ENCODE measurements at places on chromosomes 5 and 9.

GRCh38 chr9:86983620-86984259 is 36.4 kb upstream of the GAS1 start:
- no peak for DNase-seq

GRCh38 chr9:37300620-37301019 is 121.9 kb upstream of the GRHPR start:
- DNase-seq: no peak

GRCh38 chr9:112550531-112550930 is 63.9 kb downstream of the KIAA1958 start:
- DNase-seq: no peak

DNA sequence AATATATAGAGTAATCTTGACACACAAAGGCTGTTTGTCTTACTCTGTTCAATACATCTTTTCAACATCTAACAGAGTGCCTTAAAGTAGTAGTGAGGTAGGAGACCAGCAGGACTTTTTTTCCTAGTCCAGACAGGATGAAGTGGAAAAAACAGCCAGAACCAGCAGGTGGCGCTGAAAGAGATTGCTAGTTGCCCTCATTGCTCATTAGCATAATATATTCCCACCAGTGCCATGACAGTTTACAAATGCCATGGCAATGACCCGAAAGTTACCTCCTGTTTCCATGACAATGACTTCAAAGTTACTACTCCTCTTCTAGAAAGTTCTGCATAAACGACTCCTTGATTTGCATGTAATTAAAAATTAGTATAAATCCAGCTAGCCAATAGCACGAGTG is 387.4 kb downstream of the ACTL7B start:
- no peak for DNase-seq

DNA sequence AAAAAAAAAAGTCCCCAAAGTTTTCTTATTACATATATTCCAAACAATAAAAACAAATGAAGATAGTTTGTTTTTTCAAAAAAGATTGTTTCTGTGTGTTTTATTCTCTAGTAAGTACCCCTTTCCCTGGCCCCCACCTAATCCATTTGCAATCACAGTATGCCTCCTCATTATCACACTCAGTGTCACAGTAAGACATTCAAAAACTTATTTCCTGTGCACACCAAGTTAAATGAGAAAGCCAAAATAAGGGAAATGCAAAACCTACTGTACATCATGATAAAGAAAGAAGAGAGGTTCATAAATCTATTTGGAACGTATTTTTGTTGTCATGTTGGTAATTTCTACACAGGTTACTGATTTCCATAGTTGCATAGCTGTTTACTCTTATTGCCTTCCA is 62.3 kb downstream of the ST8SIA4 start:
- no peak for DNase-seq

GRCh38 chr9:124790301-124790700 is 13.4 kb downstream of the OLFML2A start:
- no peak for DNase-seq

- no peak for DNase-seq
These were observed 41.6 kb downstream of the TARS1 start for GRCh38 chr5:33482335-33482734.

- no peak for DNase-seq
These were observed 1866.7 kb upstream of the C9orf72 start for GRCh38 chr9:29439961-29440360.

- DNase-seq: no peak
These were observed 137.1 kb downstream of the FGF1 start for GRCh38 chr5:142548739-142549275.

GRCh38 chr9:6955251-6955921 is 197.6 kb downstream of the KDM4C start:
- DNase-seq: no peak

DNA sequence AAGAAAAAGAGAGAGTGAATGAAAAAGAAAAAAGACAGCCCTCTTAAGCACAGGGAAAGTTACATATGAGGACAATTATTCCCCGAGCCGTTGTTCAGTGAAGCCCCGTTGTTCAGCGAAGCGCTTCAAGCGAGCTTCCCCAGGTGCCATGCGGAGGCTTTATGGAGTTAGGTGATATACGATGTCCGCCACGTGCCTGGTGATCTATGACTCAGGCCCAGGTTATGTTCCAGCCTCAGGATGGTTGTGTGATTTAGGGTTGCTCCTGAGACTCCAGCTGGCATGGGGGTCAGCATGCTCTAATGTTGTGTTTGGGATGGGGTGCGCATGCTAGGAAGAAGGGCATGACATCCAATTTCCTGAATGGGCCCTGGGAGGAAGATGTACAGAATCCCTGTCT is 365.6 kb downstream of the CDK5RAP2 start:
- DNase-seq: no peak

GRCh38 chr5:1709171-1709803 is 90.3 kb downstream of the MRPL36 start:
- no peak for DNase-seq

DNA sequence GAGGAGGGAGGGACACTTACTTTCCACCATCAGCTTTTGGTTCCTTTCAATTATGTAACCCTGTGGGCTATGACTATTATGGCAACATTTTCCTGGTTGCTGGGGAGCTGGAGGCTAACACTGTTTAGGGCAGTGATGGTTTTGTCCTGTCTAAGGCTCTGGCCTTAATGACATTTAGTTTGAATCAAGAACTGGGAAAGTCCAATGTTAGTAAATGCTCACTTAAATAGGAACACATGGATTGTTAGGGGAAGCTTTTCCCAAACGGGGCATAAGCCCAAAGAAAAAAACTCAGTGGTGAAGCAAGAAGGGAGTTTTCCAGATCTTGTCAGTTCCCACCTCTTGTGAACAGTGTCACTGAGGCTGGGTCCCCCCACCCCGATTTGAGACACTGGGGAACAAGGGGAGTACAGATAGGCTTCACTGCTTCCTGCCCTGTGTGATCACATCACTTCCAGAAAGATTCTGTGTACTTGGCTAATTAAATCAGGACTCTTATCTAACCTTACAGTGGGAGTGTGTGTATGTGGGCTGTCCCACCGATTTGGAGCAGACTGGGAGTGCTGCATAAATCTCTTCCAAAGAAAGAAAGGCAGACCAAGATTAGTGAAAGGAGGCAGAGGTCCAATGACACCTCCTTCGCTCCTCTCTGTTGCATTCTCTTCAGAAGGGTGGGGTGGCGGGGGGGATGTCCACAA is 206.4 kb downstream of the PTTG1 start:
- DNase-seq: no peak

DNA sequence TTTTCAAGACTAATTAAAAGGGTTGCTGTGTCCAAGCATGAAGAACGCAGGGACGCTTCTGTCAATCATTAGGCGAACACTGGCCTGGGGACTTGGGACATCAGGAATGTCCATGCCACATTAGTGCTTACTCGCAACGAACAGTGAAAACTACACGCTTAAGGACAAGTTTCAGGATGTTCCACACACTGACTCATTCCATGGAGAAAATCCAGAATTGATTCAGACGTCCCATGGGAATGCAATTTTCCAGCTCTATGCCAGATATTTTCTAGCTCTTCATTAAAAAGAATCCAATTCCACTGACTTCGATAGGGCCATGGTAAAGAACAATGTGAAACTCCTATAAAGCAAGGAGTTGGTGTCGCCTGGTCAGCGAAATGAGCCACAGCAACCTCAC is 98.2 kb downstream of the CAMSAP1 start:
- DNase-seq: no peak

DNA sequence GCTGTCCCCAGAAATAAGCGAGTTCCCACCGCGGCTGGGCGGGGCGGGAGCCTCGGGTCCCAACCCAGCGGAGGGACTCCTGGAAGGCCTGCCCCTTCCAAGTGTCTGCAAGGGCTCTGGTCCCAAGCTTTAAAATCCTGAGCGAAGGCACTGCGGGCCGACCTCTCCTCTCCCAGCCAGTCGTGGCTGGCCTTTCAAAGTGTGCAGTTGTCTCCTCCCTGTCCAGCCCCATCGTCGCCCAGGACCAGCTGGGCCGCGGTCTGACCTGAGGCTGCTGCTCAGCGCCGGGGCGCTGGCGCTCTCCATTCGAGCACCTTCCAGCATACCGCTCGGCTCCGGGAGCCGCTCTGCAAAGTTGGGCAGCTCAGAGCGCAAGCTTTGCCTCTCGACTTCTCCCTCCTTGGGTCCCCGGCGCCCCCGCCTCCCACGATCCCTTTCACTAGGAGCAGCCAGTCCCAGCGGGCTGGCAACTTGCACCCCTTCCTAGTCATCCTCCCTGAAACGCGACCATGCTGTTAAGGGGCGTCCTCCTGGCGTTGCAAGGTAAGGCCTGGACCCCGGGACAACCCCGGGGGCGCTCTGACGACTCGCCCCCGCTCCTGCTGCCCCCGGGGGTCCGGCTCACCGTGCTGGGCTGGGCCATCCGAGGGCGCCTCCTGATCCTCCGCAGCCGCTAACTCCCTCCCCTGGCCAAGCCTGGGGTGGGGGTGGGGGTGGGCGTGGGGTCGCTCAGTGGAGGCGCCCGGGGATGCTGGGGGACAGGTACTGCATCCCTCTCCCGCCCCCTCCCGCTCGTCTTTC is at the start of gene MAMDC2:
Gene MAMDC2 (plus strand): TSS at position 160 of the 801 bp plus-strand sequence. CDS start 350 bp downstream, at position 510.
- DNase-seq: no peak

DNA sequence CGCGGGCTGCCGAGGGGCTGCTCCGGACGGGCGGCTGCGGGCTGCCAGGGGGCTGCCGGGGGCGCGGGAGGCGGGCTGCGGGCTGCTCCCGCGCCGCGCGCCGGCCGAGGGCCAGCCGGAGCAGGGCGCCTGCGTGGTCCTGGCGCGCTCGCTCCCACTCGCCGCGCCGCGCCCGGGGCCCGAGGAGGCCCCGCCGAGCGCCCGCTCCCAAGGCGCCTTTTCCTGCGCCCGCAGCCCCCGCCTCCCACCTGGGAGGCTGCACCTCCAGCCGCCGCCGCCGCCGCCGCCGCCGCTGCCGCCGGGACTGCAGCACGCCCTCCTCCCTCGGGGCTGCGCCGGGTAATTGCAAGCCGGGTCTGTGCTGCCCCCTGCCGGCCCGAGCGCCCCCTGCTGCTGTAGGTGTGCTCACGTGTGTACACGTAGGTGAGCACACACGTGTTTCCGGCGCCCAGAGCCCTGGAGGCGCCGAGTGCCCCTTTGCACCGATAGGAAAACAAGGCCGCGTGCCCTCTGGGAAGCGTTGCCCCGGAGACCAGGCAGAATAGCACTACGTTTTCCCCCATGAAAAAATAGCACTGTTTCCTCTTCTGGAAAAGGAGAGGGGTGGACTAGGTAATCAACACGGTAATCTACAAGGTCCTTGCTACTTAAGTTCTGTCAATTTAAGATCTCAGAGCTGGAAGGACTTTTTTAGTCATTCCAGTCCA is at the start of gene EPB41L4B:
Gene EPB41L4B (minus strand): TSS at position 318 of the 707 bp plus-strand sequence. CDS start 613 bp downstream, outside the sequence.
- DNase-seq: no peak

DNA sequence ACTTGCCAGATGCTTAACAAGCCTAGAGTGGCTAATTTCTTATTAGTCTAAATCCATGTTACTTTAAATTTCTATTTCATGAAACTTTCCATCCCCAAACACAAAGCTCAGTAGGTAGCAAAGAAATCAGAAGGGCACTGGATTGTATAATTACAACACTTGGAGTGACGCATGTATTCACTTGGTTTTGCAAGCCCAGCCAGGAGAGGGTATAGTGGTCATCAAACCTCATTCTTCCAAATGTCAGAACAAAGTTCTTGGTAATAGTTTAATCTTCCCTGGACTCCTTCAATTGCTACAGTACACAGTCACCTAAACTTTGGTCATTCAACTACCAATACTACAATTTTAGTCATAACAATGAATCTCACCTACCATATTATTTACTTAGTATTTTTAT is 112.1 kb downstream of the SEMA6A start:
- DNase-seq: no peak

- no peak for DNase-seq
These were observed 2.8 kb downstream of the SLC6A3 start for GRCh38 chr5:1442222-1443145.

GRCh38 chr9:22158271-22158670 is 149.2 kb upstream of the CDKN2B start:
- no peak for DNase-seq

DNA sequence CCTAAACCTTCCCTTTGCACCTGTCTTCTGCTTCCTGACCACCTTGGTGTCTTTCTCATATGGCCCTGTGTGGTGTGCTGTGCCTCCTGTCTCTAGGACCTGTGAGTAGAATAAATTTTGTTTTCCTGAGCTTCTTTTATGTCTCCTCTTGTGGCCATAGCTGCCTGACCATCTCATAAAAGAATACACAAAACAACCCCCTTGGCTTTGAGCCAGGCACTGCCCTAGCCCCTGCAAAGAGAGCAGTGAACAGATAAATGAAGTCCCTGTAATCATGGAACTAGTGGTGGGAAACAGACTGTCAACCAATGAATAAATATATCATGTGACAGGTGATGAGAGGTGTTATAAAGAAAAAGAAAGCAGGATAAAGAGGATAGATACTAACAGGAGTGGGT is 485.1 kb downstream of the CSNK1G3 start:
- no peak for DNase-seq

- no peak for DNase-seq
These were observed 7.9 kb upstream of the ACSL6 start for GRCh38 chr5:132019337-132019736.

- DNase-seq: no peak
These were observed 268.3 kb upstream of the WWC1 start for GRCh38 chr5:168023191-168023590.

DNA sequence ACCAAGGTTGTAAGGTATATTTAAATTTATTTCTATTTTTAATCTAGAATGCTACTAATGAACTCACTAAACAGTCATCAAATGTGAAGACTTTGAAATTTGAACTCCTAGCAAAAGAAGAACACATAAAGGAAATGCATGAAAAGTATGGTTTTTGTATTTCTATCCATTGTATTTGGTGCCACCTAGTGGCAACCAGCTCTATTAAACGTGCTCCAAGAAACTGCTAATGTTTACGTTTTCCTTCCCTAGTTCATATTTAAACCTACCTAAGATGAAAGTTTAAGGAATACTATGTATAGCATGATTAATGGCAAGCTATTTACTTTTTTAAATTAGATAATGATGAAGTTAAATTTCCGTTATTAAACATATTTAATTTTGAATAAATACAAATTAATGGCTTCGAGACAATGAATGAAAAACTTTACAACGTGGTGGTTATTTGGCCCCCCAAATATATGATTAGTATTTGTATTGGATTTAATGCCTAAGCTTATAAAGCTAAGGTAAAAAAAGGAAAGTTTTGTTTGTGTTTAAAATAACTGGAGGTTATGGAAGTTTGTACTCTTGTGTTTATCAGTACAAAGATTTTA is 115.9 kb upstream of the SH3GL2 start:
- no peak for DNase-seq

DNA sequence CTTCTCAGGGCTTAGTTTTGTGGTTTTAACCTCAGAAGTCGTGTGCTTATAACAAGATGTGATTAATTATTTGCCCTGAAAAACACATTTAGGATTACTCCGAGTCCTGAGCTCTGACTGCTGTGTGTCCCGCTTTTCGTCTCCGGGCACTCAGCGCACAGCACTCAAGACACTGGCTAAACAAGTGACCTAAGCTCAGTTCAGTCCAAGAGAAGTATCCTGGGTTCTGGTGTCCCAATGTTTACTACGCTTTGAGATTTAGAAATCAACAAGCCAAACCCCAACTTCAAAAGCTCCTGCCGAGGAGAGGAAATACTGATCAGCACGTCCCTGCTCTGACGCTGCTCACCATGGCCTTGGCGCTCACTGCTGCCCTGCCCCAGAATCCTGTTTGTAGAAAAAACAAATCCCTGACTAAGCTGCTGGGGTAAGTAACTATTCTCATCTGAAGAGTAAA is 53.2 kb downstream of the IPPK start:
- DNase-seq: no peak

- no peak for DNase-seq
These were observed 352.7 kb downstream of the ZNF608 start for GRCh38 chr5:124393584-124394379.
